Nucleus accumbens (tissue), 56 donors: ENCODE measurements at places on chromosomes 3 and 15.

GRCh38 chr3:181757694-181758306 is 46.1 kb downstream of the SOX2 start:
- DNase-seq: no peak

DNA sequence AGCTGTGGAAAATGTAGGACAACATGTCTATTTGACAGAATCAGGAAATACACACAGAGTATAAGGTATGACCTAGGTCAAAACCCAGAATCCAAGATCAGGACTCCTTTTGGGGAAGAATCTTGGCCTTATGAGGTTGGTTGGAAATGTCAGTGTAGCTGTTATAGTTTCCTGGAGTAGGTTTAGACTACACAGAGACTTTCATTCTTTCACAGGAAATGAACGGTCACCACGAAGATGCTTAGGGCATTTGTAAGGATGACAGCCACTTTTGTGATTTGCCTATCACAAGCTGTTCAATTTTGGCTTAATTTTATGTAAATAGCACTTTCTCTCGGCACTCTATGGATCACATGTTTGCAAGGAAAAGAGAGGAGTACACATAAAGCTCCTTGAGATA is 18.6 kb upstream of the ZBTB20 start:
- no peak for DNase-seq

DNA sequence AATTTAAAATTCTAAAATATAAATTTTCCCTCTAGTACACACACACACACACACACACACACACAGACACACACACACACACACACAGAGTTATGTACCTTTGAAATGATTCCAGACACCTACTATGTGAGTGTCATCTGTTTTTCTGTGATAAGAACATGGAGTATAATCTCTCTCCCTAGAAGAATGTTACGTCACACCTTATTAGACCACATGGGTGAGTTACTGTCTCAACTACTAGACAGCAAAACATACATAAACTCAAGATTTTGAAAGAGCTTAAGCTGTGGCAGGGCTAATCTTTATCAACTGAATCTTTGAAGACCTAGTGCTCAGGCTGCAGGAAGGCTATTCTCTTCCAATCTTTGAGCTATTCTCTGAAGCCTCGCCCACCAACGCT is 385.9 kb upstream of the BCHE start:
- DNase-seq: no peak

DNA sequence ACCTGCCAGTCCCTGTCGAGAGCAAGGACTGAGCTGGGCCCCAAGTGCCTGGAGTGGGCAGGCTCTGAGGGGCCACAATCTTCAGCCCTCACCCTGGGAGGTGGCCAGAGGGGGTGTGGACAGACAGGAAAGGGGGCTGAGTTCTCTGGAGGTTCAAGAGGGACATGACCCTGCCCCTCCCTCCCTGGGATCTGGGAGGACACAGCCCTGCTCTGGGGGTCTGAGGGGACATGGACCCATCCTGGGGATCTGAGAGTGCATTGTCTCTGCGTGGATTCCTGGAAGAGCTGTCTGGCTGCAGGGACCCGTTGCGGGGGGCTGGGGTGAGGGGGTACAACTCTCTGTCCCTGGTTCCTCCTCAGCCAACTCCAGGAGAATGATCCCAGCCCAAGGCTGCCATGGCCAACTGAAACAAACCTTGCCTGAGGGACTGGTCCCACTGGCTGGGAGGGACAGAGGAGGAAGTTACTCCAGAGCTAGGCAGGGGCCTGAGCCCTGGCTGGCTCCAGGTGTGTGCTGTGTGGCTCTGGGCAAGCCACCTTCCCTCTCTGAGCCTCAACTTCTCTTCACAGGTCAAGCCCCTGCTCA is 29.0 kb downstream of the PTH1R start:
- DNase-seq: no peak

- no peak for DNase-seq
Observed at GRCh38 chr15:57461541-57461940, 85.2 kb downstream of the CGNL1 start.

GRCh38 chr15:31830591-31830990 is 199.7 kb upstream of the CHRNA7 start:
- no peak for DNase-seq

DNA sequence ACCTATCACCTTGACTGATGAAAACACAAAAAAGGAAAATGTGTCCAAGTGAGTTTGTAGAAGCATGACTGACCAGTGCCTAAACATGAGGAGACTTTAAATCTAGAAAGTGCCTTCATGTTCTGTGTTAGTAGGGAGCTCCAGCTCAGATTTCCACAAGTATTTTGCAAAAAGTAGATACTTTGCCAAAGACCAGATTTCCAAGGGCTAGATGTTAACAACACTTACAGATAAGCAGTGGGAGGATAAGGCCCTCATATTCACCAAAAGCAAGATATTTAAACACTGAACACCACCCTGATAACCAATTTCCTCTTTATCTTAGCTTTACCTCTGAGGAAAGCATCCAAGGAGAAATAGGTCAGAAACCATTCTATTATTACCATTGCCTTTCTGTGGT is 91.0 kb downstream of the MYO5A start:
- no peak for DNase-seq
